Foreskin melanocyte (primary cell): ENCODE measurements at places on chromosomes 13 and 19.

GRCh38 chr13:90882551-90882950 lies 464.9 kb upstream of the MIR17HG start:
- no peak for DNase-seq

GRCh38 chr19:18859676-18860301 lies 28.0 kb downstream of the UPF1 start:
- DNase-seq, result no peak

DNA sequence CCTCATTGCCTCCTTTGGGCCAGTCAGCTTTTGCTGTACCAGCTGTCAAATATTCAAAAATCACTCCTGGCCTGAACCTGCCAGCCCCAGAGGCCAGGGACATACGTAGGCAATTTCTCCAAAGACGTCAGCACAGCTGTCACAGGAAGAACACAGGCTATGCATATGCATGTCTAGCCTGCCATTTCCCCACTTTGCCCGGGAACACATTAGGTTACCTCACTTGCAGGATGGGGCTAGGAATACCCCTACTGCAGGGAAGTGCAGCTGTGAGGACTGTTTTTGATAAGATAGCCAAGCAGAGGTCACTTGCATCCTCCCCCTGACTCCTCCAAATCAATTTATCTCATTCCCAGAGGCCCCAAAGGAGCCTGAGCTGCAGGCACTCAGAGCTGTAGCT lies 2.8 kb downstream of the ZNF667 start:
- no peak for DNase-seq

DNA sequence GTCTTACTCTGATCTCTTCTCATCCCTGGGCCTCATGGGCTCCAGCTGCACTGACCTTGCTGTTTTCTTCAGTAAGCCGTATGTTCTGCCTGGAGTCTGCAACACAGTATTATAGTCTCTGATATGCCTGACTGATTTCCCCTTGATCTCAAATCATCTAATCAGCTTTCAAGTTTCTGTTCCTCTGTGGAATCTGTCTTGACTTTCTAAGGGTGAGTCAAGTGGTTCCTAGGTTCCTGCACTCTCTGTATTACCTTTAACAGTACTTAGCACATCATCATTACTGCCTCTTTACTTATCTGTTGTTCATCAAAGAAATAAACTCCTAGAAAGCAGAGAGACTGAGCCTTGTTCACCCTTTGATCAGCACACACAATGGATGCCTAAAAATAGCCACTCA lies 350.7 kb downstream of the LMO7 start:
- DNase-seq, result no peak

DNA sequence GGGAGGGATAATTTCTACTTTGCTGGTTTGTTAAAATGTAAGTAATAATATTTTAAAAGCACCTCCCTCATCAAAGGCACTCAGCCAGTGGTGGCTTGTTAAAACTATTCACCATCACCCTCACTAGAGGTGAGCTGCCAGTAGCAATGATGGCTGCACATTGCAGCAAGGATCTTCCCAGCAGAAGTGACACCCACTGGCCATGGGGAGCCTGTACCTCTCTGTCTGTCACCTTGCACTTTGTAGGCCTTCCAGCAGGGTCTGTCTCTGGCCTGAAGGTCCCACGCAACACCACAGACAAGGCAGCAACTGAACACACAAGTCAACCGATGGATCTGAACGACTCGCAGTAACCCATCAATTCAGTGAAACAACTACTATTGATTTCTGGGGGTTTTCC lies 47.3 kb upstream of the C13orf42 start:
- DNase-seq, result no peak

GRCh38 chr13:97225533-97225932 lies 3.4 kb downstream of the MBNL2 start:
- no peak for DNase-seq

GRCh38 chr13:49840266-49840665 lies 47.8 kb upstream of the KPNA3 start:
- DNase-seq, result peak; percentile 3

DNA sequence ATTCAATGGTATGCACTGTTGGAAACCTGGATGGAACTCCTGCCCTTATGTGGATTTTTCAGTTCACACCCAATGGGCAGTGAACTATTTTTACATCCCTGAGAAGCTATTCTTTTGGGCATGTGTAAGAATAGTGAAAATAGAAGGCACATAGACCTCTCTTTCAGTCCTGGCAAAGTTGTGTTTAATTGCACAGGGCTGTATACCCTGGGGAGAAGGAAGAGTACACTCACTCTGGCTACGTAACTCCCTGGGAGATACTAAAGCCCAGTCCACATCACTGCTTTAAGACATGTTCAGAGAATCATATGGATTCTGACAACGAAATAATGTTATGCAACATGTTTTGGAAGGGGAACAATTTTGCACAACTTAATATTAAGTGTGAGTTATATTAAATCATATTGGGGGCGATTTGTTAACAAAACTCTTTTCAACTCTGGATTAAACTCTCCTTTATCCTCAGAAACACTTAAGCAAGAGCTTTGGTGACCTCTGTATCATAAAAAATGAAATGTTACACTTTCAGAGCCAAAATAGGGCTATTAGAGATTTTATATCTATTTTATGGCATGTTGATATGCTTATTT lies 166.1 kb downstream of the DCT start:
- no peak for DNase-seq

DNA sequence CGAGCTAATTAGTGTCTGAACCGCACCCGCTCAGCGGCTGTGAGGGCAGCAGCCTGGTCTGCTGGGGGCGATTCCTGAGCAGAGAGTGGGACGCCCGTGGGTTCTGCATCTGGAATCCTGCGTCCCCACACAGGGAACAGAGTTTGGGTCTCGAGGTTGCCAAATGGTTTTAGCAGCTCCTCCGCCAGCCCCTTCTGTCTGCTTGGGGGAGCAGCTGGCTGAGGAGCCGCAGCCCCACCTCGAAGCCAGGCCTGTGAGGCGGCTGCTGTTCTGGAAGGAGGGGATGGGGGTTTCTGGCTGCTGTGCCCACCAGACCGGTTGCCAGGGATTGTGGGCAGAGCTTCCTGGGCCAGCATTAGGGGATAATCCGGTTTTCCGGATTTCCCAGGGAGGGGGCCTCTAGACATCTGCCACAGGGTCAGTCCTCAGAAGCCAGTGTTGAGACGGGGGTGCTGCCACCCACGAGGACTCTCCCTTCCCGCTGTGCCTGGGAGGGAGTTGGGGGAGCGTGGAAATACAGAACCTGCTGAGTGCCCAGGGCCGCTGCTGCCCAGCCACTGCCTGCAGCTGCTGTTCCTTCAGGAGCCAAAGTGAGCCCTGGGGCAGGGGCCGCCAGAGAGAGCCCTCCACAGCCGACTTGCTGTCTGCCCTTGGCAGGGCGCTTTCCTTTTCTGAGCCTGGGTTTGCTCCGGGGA lies 2.0 kb downstream of the CDC34 start:
- DNase-seq, result no peak

DNA sequence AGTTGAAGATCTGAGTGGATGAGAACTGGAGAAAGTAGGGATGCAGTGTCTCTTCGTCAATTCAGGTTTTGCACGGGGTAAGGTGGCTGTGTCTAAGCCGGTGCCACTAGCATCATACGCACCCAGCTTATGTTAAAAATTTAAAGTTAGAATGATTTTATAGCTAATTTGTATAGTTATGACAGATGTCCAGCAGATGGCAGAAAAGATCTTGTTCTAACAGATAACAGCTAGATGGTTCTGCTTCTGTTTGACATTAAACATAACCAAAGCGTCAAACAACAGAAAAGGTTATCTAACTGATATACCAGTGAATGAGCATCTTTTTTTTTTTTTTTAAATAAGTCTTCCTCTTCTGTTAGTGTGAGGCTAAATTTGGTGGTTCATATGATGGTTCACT lies 18.8 kb upstream of the EDDM13 start:
- DNase-seq, result peak; percentile 47

DNA sequence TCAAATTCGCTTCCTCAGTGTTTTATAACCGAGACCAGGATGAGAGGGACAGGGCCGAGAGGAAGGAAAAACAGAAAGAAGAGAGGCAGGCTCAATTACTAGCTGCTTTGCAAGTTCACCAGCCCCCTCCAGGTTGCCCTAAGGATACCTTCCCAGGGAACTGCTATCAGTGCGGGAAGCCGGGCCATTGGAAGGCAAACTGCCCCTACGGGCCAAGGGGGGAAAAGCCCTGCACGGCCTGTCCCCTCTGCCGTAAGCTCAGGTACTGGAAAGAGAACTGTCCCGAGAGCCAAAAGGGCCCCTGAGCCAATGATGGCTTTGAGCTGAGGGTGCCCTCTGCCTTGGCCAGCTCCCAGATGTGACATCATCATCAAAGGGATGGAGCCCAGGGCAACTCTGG lies 3.2 kb upstream of the ERVV-1 start:
- DNase-seq, result no peak

- DNase-seq, result peak; percentile 20
These were observed at the start of gene BCAM for GRCh38 chr19:44808463-44809371. Gene BCAM (plus strand): TSS chr19:44809103. CDS start chr19:44809125, 22 bp downstream.

DNA sequence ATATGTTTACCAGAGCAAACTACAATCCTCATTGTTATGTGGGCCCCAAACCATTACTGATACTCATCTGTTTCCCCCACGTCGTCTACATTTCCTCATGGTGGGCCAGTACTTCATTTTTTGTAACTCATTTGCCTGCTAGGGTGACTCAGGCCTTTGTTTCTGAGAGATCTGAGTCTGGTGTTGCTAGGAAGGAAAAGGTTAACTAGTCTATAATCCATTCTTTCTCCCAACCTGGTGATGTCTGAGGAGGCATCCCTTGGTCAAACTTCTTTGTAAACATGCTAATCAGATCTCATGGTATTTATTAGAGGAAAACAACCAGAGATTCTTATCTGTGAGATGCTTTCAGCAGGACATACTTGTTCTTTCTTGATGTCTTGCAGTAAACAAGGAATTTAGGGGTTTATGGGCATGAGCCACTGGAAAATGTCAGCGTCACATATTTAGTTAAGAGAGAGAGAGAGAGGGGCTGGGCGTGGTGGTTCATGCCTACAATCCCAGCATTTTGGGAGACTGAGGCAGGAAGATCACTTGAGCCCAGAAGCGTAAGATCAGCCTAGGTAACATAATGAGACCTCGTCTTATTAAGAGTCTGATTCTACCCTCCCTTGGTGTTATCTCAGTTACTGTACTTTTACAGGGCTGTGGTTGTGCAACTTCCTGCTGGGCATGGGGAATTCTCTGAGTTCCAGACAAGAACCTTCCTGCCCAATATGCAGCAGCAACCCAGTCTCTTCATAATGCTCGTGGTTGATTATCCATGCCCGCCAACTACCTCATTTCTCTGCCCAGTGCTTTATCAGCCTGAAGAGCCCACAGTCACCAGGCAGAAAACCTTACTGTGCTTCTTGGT lies 9.7 kb upstream of the DPRX start:
- DNase-seq, result no peak

- no peak for DNase-seq
These were observed 172.1 kb upstream of the CSNK1A1L start for GRCh38 chr13:37277435-37278144.

GRCh38 chr13:74169676-74170075 lies 35.5 kb upstream of the KLF12 start:
- DNase-seq, result no peak

DNA sequence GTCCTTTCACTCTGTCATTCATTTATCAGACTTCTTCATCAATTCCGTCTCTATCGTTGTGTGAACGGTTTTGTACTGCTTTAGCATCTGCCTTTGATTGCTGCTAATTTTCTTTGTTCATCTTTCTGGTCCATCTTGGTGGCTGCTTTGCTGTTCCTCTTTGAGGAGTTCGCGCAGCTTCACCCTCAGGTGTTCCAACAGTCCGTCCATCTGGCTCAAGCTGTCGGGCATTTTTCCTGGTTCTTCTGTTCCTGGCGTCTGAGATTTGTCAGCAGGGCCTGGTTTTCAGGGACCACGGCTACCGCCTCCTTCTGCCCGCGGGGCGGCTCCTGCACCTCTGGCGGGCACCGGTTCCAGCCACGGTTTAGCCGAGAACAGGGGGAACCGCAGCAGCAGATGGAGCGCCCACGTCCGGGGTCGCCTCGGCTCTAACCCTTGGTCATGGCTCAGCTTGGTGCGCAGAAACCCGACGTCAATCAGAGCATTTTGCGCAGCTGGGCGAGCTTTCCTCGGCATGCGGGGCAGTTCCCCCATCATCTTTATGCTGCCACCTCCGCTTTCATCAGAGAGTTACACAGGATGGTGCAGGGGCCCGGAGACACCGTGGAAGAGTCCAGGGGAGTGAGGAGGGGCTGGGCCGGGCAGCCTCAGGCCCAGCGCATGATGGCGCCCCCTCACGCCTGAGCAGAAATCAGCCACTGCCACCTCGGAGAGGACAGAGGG lies 89.5 kb downstream of the ZNF100 start:
- DNase-seq, result no peak

DNA sequence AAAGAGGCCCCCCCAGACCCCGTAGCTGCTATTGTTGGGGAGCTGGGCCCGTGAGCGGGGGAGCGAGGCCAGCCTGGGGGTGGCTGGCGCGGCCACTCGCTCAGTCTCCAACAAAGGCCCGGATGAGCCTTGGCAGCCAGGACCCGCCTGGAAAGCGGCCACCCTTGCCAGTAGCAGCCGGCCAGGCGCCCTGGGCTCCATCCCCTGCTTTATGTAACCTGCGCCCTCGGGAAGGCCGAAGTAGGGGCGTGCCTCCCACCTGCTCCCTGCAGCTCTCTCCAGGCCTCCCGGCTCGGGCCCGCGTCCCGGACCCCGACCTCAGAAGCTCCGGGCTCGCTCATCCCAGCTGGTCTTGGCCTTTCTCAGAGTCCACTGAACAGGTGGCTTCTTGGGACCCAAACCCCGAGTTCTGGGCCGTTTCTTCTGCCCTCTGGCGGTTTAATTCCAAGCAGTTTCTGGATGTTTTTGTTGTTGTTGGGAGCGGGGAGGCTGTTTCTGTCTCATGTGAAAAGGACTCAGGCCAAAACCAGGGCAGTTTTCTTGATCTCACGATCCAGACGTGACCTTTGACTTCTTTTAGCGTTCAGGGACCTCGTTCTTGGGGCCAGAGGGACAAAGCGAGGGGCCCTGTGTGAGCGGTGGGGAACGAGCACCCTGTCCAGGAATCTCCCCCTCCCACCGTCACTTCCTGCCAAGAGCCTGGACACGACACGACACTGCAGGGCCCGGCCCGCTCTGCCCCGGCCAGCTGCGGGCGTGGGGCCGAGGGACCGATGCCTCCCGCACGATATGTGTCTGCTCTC lies 1.2 kb downstream of the CDC34 start:
- peak; percentile 43 for DNase-seq

GRCh38 chr13:51811046-51811445 lies 7.1 kb upstream of the DHRS12 start:
- DNase-seq, result no peak

GRCh38 chr19:35114353-35115176 lies 1.1 kb upstream of the FXYD3 start:
- peak; percentile 89 for DNase-seq

DNA sequence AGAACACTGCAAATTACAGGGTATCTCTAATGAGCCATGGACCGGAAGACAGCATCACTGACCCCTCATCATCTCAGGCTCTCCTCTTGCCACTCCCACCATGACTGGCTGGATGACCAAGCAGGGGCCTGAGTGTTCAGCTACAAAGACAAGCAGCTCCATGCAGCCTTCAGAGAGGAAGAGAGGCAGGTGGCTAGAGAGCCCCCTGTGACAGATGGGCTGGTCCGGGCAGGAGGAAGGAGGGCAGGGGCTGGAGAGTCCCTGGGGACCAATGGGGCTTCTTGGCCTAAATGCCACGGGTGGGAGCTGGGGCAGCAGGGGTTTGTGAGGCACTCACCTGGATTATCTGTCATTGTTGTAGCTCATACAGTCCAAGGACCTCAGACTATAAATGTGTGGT lies 12.8 kb upstream of the RASA3 start:
- no peak for DNase-seq
